ACHN (cell line): ENCODE measurements at places on chromosomes 1 and 21.

GRCh38 chr1:151526735-151527525 lies 13.2 kb upstream of the TUFT1 start:
- no peak for DNase-seq

GRCh38 chr1:96515430-96515829 lies 206.2 kb upstream of the PTBP2 start:
- DNase-seq, result no peak

- DNase-seq, result peak; percentile 19
These were observed 21.2 kb upstream of the IFNAR2 start for GRCh38 chr21:33208534-33208933.

- no peak for DNase-seq
These were observed 15.4 kb upstream of the VSIG8 start for GRCh38 chr1:159877695-159878444.

GRCh38 chr1:21913258-21913657 lies 23.9 kb downstream of the HSPG2 start:
- DNase-seq, result no peak

GRCh38 chr1:232863544-232864275 lies 58.5 kb downstream of the MAP10 start:
- DNase-seq, result no peak

DNA sequence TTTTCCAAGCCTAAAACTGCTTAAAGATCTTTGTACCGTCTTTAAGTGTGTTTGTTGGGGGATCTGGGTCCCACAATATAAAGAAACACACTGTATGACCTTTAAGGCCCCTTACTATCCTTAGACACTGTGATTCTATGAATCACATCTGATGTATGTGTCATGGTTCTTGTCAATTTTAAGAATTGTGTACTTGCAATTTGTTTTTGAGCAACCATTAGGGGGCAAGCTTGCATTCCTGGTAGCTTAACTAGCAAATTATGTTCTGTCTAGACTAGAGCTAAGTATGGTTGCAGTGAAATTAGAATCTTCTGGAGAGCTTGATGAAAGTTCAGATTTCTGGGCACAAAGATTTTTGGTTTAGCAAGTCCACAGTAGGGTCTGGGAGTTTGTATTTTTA lies 219.5 kb downstream of the TPR start:
- DNase-seq, result peak; percentile 68

- no peak for DNase-seq
These were observed 32.4 kb downstream of the KCNN3 start for GRCh38 chr1:154837672-154838171.

GRCh38 chr1:186680245-186681061 lies at the start of gene PTGS2:
PTGS2 (minus strand) TSS chr1:186680423; CDS start chr1:186680290, 133 bp downstream.
- DNase-seq, result peak; percentile 78

- DNase-seq, result peak; percentile 22
These were observed 37.3 kb downstream of the VANGL2 start for GRCh38 chr1:160437432-160438316.

GRCh38 chr1:70587872-70588366 lies 176.9 kb downstream of the CTH start:
- no peak for DNase-seq

GRCh38 chr1:215076322-215076721 lies 6.2 kb upstream of the KCNK2 start:
- peak; percentile 55 for DNase-seq

GRCh38 chr1:214570442-214570841 lies 19.0 kb upstream of the PTPN14 start:
- peak; percentile 50 for DNase-seq

DNA sequence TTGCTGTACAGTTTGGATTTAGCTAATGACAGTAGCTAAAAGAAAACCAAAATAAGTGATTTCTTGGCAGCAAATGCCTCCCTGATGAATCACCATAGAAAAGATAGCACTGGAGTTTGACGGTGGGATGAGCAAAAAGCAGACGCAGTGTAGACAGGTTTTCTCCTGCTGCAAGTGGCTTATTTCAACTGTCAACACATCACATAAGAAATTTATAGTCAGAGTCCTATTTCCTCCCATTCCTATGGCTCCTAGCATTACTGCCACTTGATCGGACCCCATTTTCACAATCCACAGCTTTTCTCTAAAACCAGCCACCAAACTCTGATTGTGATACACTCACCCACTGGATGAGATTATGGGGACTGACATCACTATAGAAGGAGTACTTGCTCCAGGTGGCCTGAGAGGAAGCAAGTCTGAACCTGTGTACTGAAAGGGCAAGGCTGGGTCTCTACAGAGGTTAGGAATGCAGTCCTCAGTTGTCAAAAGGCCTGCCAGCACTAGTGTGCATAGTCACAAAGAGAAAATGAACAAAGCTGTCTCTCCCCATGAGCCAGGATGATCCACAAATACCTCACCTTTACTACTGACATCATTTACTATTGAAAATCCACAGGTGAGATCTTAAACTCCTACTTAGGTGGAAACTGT lies 359.8 kb downstream of the LTN1 start:
- no peak for DNase-seq

GRCh38 chr1:248837045-248837780 lies 811 bp upstream of the ZNF672 start:
- DNase-seq, result peak; percentile 18

DNA sequence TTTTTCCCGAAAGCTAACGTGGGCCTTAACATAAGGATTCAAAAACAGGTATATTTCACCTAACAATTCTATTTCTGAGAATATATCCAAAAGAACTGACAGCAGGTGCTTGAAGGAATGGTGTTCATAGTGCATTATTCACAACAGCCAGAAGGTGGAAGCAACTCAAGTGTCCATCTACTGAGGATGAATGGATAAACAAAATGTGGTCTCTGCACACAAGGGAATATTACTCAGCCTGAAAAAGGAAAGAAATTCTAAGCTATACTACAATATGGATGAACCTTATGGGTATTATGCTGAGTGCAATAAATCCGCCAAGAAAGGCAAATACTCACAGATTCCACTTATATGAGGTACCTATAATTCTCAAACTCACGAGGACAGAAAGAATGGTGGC lies 6.1 kb upstream of the RIPPLY3 start:
- DNase-seq, result peak; percentile 31

DNA sequence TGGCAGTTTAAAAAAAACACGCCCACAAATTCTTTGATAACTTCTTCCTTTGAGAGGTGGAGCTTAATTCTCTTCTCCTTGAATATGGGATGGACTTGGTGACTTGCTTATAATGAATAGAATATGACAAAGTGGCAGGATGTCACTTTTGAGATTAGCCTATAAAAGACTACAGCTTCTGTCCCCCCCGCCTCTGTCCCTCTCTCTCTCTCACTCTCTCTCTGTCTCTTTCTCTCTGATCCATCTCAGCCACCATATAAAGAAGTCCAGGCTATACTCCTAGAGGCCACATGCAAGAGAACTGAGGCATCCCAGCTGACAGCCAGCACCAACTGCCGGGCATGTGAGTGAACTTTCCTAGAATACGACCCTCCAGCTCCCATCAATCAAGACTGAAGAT lies 7.7 kb upstream of the DMBX1 start:
- no peak for DNase-seq

GRCh38 chr1:184418652-184419349 lies 32.0 kb downstream of the C1orf21 start:
- DNase-seq, result no peak

DNA sequence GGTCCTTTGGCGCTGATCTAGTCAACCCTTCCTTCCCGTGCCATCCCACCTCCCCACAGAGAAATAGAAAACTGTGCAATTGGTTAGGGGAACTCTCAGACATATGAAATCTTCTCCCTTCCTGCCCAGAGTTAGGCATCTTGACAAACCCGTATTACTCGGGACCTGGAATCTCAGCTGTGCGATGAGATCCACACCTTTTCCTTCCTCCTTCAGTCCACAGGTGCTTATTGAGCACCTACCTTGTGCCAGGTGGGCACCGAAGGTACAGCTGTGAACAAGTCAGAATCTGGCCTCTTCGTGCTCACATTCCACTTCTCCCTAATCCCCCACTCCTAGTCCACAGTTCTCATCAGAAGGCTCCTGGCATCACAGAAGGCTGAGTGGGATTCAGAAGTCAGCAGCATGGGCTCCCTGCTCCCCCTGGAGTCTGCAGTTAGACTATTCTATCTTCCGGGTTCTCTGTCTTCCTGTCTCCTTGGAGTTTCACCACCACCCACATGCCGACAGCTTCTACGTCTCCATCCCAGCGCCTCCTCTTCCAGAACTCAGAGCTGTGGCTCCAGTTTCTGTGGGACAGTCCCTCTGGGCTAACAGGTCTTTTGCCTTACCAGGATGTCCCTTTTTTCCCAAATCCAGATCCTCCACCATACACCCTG lies 23.0 kb downstream of the KNCN start:
- DNase-seq, result no peak

- no peak for DNase-seq
These were observed 108.3 kb downstream of the SIPA1L2 start for GRCh38 chr1:232521660-232522059.

GRCh38 chr1:181296180-181296579 lies 187.1 kb upstream of the CACNA1E start:
- no peak for DNase-seq

GRCh38 chr21:41428311-41428710 lies 2.3 kb downstream of the MX1 start:
- no peak for DNase-seq

DNA sequence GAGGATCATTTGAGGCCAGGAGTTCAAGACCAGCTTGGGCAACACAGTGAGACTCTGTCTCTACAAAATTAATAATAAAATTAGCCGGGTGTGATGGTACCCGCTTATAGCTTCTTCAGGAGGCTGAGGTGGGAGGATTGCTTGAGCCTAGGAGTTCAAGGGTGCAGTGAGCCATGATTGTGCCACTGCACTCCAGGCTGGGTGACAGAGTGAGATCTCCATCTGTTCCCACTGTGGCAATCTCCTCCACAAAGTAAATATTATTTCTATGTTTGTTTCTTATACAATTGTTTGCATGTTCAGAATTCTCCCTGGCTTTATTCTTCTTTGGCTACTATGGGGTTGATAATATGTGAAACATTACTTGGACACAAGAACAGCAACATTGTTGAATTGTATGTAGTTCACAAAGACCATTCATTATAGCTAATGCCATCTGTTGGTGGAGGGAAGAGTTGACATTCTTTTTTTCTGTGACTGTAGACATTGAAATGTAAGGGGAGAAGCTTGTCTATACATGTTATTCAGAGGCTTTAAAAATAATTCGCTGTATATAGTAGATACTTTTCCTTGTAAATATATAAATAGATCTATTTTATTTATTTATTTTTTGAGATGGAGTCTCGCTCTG lies 47.8 kb upstream of the SRSF10 start:
- DNase-seq, result peak; percentile 51

- no peak for DNase-seq
These were observed 13.8 kb downstream of the SLC35E2B start for GRCh38 chr1:1678581-1679380.

DNA sequence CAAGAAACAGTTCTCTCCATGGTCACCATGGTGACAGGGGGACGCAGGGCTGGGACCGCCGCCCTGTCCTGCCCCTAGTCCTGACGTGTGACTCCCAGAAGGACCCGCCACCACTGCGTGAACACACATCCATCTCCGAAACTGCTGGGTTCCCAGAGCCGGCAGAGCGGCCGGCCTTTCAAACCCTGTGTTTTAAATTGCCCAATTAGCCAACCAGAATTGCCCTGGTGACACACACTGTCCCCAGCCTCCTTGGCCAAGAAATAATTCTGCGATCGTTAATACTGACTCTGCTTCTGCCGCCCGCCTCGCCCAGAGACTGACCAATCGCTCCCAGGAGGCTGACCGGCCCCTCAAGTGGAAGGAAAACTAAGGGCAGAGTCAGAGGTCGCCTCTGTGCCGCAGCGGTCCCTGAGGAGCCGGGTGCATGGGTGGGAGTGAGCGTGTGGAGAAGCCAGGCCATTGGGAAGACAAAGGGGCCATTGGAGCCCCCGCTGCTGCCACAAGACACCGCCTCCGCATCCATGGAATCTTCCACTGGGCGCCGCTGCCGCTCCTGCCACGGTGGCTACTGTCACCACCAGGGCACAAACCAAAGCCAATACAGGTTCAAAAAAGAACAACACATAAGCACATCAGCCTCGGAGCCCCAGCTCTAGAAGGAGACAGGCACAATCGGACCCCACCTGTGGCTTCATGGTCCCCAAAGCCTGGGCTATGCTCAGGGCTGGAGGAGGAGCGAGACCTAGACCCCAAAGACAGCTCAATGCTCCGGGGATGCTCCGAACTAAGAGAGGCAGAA lies 273.2 kb downstream of the NPHP4 start:
- no peak for DNase-seq

GRCh38 chr1:23466423-23466989 lies 17.5 kb downstream of the ASAP3 start:
- DNase-seq, result no peak

GRCh38 chr1:42935971-42936308 lies 22.7 kb downstream of the SLC2A1 start:
- no peak for DNase-seq

DNA sequence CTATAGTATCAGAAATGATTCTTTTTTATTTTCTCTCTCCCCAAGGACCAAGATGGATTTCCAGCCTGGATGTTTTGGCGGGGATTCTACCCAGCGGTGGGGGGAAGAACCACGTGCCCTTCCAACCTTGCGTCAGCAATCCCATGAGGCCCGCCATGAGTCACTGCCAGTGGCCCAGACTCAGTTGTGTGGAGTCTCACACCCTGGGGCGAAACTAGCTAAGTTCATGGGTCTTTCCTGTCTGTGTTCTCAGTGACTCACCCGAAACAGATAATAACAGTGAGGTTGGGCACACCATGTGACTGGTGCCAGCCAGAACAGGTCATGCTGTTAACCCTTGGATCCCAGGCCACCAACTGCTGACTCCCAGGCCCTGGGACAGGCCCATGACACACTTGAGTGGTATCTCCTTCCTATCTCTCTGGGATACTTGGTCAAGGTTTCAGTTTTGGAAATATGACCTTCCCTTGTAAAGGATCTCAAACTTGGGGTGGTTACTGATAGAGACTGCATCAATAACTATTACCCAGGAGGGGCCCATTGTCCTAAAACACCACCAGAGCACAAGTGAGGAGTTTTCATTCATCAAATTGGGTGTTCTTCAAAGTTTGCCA lies 98.0 kb upstream of the DUSP10 start:
- DNase-seq, result peak; percentile 24

DNA sequence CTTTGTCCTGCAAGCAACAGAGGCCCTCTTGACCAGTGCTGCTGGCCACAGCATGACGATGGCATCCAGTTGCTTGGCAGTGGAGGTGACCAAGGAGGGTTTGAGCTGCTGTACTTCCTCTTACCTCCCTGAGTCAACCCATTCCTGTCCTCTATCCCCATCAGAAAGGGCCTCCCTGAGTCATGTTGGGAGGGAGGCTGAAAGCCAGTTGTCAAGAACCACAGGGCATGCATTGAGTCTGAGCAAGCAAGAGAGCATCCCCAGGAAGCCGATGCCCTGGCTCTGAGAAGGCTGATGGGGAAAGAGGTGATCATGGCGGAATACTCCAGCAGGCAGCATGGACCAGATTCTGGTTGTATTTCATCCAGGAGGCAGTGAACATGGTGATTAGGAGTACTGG lies 69.6 kb downstream of the LACTBL1 start:
- DNase-seq, result no peak

GRCh38 chr1:210743038-210743437 lies 390.9 kb downstream of the KCNH1 start:
- no peak for DNase-seq

DNA sequence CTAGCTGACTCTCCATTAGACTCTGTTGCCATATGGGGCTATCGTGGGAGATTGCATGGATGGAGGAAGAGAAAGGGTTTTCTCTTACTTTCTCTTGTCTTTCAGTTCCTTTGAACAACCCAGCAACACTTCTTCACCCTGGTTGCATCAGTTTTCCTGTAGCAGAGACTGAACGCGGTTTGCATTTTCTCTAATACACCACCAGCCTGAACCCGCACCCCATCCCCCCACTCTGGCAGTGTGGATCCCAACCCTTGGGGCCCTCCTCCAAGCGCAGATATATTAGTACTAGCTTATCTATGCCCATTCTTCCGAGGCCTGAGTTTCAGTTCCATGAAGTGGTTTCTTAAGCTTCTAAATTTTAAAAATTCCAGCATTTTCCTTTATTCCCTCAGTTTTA lies 12.6 kb downstream of the DR1 start:
- DNase-seq, result no peak
